Activated CD4-positive, alpha-beta T cell treated with anti-CD3 and anti-CD28 coated beads, Interleukin-10, Interleukin-2, amounts not matched to agents 100 ng/mL and 50 ng/mL, durations not matched to agents 16 hours and 8 hours (primary cell): ENCODE measurements at places on chromosomes 16 and 17.

DNA sequence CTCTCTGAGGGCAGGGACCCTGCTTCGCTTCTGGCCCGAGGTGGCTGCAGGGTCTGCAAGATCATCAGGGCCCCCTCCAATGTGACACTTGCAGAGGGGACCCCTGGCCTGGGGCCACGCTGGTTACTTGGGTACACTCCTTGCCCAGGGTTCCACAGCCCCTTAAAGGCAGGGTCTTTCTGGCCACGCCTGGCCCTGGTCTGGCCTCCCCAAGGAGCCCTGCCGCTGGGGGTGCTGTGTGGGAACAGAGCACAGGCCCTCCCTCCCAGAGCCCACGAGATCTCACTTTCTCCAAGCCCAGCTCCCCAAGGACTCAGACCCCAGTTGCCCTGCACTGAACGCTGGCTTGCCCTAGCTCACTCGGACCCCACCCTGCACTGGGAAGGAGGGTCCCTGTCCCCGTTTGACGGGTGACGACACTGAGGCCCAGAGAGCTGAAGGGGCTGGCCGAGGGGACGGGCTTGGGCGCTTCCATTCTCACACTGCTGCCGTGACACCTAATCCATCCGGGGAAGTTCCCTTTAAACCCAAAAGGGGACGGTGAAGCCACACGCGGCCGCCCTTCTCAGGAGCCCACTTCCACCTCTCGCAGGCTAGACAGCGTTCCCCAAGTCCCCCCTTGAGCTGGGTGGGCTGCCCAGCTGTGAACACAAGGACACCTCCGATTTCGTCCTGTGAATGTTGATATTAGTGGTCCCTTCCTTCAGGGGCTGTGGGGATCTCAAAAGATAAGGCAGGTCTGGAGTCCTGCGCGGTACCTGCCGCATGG, 26.9 kb upstream of the OSGIN1 start:
- DNase-seq: no peak

GRCh38 chr16:24736758-24737157, 7.3 kb downstream of the TNRC6A start:
- DNase-seq: no peak

GRCh38 chr17:750431-751037, 1.5 kb downstream of the GEMIN4 start:
- no peak for DNase-seq

DNA sequence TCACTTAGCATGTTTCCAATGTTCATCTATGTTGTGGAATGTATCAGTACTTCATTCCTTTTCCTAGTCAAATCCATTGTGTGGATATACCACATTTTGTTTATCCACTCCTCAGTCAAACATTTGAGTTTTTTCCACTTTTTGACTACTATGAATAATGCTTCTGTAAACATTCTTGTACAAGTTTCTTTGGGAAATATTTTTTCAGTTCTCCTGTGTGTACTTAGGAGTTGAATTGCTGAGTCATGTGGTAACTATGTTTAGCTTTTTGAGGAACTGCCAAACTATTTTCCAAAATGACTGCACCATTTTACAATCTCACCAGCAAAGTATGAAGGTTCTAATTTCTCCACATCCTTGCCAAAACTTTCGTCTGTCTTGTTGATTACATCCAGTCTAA, 223.7 kb upstream of the AXIN2 start:
- DNase-seq: no peak

GRCh38 chr17:58039975-58040374, 32.9 kb upstream of the SRSF1 start:
- no peak for DNase-seq

DNA sequence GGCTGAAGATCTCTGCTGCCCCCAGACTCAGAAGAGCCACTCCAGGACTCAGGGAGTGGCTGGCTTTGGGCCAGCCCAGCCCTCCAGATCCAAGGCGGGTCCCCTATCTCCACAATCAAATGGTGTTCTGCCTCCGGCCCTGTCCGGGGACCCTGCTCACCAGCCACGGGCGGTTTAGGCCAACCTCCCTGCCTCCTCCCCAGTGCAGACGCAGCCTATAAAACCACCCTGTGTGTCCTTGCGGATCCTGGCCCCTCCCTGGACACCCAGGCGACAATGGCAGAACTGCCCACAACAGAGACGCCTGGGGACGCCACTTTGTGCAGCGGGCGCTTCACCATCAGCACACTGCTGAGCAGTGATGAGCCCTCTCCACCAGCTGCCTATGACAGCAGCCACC, at the start of gene SLC12A3:
TSS of gene SLC12A3 (plus strand) at position 248 of the 400 bp plus-strand sequence. CDS start at position 277, 29 bp downstream.
- no peak for DNase-seq

DNA sequence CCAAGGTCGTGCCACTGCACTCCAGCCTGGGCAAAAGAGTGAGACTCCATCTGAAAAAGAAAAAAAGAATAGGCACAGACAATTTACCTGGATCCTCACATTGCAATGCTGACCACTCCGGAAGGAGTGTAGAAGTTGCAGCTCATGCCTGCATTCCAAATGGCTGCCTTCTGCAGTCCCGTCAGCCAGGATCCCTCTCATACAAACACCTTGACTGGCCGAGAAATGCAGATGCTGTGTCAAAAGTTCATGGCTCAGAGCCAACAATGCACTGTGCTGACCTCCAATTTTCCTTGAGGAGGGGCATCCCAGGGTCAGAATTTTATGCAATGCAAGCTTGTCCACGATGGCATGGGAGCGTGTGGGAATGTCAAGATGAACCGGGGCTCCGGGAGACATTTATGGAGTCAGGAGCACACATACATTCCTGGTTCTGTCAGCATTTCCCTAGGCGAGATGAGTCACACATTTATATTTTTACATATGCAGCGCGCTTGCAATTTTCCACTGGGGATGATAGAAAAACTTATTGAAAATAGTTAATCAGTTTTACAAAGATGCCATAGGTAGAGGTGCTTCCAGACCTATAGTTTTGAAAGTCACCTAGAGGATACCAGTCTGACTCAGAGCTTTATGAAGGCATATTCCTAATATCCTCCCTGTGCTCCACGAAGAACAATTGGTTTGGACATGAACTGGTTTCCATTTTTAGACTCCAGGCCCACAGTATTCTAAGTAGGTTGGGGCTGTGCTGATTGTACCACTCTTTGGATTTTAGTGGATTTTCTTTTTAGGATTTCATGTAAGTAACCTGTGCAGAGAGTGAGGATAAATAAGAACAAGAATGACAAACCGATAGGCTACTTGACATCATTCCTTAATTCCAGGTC, 614.6 kb downstream of the MAF start:
- DNase-seq: no peak

DNA sequence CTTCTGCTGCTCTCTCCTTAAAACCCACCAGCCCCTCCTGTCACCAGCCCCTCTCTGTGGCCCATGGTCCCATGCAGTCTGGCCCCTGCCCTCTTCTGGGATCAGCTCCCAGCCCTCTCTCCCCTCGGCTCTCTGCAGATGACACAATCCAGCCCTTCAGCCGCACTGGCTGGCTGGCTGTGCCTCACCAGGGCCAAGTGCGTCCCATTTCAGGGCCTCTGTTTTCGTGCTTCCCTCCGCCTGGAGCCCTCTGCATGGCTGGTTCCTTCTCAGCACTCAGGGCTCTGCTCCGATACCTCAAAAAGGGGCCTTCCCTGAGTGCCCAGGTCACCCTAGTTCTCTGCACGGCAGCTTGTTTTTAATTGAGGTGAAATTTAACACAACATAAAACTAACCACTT, 124.3 kb downstream of the SOCS1 start:
- no peak for DNase-seq

GRCh38 chr17:62963296-62963695, 2.7 kb upstream of the TANC2 start:
- no peak for DNase-seq

- DNase-seq: no peak
Observed at GRCh38 chr17:15884731-15885130, 60.2 kb upstream of the ADORA2B start.

DNA sequence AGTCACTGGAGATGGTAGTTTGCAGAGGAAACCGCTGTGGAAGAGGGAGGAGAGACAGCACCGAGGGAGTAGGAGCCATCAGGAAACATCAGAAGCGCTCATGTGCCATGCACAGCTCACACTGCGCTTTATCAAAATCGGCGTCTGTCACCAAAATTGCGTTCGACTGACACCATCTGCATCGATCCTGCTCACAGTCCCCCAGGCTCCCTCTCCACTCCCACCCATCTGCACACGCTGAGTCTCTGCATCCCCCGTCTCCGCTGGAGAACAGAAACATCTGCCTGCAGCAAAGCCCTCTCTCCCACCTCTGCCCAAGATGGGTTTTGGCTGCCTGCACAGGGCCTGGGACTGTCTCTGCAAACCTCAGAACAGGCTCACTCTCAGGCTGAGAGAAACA, 187.5 kb upstream of the RPL38 start:
- DNase-seq: no peak

- no peak for DNase-seq
Observed at GRCh38 chr17:67922503-67922902, 73.8 kb downstream of the C17orf58 start.

DNA sequence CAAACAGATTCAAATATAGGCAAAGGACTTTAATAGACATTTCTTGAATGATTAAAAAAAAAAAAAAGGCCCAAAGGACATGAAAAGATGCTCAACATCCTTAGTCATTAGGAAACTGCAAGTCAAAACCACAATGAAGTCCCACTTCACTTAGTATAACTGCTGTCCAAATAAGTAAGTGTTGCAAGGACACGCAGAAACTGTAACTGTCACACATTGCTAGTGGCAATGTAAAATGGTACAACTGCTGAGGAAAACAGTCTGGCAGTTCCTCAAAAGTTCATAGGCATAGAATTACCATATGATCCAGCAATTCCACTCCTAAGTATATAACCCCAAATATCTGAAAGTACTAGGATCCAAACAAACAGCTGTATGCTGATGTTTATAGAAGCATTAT, 112.7 kb downstream of the BRIP1 start:
- peak; percentile 73 for DNase-seq

GRCh38 chr17:17575360-17576251, 15.9 kb downstream of the PEMT start:
- no peak for DNase-seq

- DNase-seq: peak; percentile 29
Observed at GRCh38 chr17:51132964-51133319, 12.3 kb upstream of the SPAG9 start.

DNA sequence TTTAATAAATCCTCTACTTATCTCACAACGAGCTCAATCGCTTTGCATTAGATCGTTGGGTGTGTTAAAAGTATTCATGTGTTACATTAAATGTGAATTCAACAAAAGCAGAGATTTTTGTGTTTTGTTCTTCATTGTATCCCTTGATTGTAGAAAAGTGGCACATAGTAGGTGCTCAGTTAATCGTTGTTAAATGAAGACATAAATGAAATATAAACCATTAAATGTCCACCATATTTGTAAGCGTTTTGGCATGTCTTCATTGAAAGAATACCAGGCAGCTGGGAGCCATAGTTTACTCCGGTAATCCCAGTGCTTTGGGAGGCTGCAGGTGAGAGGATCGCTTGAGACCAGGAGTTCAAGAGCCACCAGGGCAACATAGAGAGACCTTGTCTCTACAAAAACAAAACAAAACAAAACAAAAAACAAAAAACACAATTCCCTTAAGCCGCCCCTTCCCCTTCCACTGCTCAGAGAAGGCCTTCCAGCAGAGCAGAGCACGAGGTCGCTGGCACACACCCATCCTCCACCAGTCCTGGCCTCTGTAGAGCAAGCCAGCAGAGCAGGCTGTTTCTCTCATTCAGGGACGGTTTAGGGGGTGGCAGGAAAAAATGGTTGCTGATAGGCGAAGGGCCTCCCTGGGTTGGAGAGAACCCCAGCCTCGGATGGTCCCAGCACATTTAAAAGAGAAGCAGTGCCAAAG, 673 bp upstream of the CHD9 start:
- DNase-seq: peak; percentile 37

GRCh38 chr17:14366199-14366598, 65.3 kb downstream of the HS3ST3B1 start:
- DNase-seq: no peak

GRCh38 chr17:19305256-19305655, 57.3 kb downstream of the B9D1 start:
- peak; percentile 64 for DNase-seq

DNA sequence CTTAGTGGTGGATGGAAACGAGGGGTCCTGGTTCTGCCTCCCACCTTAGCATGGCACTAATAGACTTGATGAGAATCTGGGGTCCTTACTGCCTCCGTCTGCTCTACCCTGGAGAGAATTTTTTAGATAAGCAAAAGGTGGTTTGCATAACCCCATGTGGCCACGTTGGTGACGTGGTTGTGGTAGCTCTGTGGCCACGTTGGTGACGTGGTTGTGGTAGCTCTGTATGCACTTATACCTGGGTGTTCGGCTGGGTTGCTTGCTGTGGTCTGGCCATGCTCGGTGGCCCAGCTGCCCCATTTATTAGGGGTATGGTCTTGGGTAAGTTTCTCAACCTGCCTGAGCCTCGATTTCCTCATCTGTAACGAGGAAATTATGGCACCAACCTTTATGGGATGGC, 13.0 kb downstream of the SPIRE2 start:
- DNase-seq: peak; percentile 62

DNA sequence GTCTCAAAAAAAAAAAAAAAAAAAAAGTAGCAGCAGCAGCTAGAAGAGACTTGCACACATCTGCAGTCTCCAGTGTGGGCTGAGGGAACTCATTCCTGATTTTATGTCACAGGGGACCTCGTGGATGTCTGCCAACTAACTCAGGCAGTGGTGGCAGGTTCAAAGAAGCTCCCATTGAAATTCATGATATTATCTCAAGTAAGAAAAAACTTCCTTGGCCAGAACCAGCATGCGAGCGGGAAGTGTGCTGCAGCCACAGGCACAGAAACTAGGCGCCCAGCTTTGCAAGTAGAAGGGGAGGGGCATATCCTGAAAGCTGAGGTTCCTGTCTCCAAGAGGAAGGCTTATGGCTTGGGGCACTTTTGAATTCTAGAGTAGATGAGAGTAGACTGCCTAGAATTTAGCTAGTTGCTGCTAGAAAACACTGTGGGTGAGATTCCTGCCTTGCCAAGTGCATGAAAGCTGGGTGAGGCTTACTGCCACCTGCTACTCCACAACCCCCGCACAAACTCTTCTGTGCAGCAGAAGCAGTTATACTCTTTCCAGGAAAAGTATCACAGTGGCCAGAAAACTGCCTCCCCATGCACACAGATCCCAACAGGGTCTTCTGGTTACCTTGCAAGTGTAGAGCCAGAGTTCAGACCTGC, 603.8 kb upstream of the CA10 start:
- no peak for DNase-seq

DNA sequence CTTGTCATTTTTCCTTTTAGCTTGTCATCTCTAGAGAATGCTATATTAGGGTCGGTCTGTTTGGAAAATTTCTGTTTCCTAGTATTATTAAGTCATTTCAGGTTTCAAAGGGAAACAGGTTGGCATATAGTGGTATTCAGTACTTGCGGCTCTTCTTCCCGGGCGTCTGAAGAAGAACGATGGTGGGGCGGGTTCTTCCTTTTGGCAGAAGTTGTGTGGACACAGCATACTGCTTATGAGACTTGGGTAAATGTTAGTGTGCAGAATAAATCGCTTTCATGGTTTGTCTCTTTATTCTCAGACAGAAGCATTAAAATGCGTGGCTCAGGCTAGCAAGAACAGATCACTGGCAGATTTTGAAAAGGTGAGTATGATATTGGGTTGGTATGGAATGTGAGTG, 9.6 kb upstream of the CDK5R1 start:
- DNase-seq: no peak

GRCh38 chr17:77144227-77144626, 3.5 kb downstream of the SEC14L1 start:
- DNase-seq: no peak
